ENCODE measurements at places on chromosomes 12 and 14. TPM values are rescaled to one million over a fixed set of nuclear protein-coding genes. Genes with fewer than 3 reads are reported as not detected.

FZD10 gene
- total RNA-seq = 0.43 TPM

SDR9C7 gene
- total RNA-seq = not detected

TAS2R8 gene
- total RNA-seq = not detected

ADCY4 gene
- 1.7 TPM for total RNA-seq

MYO1H gene
- total RNA-seq = not detected

ESR2 gene
- under 0.01 TPM for total RNA-seq

CLEC2D gene
- total RNA-seq = 4.0 TPM

KCNH3 gene
- total RNA-seq = not detected
